ENCODE measurements at places on chromosomes 6 and 20.

GRCh38 chr6:138555421-138555988 is 56.2 kb upstream of the NHSL1 start:
- no peak for DNase-seq

GRCh38 chr6:49666930-49667757 is 30.5 kb upstream of the RHAG start:
- no peak for DNase-seq

DNA sequence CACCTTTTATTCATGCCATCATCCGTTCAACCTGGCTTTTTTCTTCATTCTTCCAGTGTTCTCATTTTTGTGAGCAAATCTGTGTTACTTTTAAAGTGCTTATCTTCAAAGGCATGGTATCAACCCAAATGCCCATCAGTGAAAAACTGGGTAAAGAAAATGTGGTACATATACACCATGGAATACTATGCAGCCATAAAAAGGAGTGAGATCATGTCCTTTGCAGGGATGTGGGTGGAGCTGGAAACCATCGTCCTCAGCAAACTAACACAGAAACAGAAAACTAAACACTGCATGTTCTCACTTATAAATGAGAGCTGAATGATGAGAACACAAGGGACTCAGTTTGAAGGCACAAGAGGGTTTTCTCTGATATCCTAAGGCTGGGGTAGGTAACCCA is 130.3 kb downstream of the CCDC170 start:
- no peak for DNase-seq

- no peak for DNase-seq
Observed at GRCh38 chr6:49736017-49736508, 8.1 kb downstream of the CRISP3 start.

DNA sequence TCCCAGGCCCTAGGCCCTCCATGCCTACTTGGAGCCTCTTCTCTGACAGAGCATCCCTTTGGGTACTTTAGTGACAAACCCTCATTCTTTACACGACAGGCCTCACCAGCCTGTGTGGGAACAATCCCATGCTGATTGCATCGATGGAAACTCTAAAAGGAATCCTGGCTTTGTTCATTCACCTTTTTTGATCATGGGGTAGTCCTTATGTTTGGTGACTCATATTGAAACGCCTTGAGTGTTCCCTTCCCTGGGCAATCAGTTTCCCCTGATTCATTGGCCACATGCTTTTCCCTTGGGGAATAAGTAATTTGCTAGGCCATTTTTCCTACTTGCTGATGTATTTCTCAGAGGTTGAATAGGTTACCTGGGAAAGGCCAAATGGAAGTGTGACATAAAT is 14.7 kb upstream of the TNFAIP3 start:
- DNase-seq: no peak

DNA sequence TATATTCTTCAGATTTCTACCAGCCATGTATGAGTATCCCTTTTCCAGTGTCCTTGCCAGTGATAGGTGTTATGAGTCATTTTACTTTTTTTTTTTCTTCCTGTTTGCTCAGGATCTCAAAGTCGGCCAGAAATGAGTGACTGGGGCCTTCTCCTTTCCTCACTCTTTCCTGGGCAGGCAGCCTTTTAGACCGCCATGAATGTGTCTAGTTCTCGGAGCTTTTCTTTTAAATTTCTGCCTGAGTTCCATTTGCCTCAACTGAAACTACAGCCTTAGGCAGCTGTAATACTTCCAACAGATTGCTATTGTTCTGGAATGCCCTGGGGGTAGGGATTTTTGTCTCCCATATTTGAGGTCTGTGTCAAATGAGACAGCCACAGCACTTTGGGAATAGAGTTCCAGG is 83.7 kb downstream of the STXBP5 start:
- DNase-seq: no peak
